Tibial nerve (tissue), 4 donors: ENCODE measurements at places on chromosomes 12 and 14. TPM values are rescaled to one million over a fixed set of nuclear protein-coding genes. Genes with fewer than 3 reads are reported as not detected.

DNA sequence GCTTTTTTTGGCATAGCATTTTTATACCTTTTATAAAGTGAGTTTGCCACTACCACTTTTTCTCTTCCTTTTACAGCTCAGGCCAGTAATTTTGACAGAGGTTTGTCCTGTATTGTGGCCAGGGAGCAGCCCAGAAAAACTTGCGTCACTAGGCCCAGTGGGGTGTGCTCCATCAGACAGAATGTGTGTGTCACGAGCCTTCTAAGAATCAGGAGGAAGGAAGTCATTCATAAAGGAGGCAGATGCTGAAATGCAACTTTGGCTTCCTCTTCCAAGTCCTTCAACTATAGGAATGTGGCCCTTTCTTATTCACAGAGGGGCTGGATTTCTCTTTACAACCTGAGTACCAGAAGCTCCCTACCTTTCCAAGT is 10.1 kb upstream of the RAB35 start:
- DNase-seq, result peak; percentile 61
- no peaks in the 10 kb centered on the region for H3K4me1 ChIP-seq

GRCh38 chr12:29792132-29792531 is 8.4 kb upstream of the TMTC1 start:
- H3K36me3 ChIP-seq, result no peaks in the 10 kb centered on the region
- DNase-seq, result no peak
- H3K4me3 ChIP-seq, result no peak overlapping the region
- no peaks in the 10 kb centered on the region for H3K4me1 ChIP-seq
- H3K27ac ChIP-seq, result no peak overlapping the region
- no peaks in the 10 kb centered on the region for H3K27me3 ChIP-seq

GRCh38 chr12:57895389-57896114 is 45.8 kb upstream of the ATP23 start:
- H3K27ac ChIP-seq, result peak overlapping the region; percentile 99
- no peak for DNase-seq
- H3K4me3 ChIP-seq, result peak overlapping the region; percentile 57
- H3K27me3 ChIP-seq, result no peaks in the 10 kb centered on the region
- H3K4me1 ChIP-seq, result peaks cover 7% of the 10 kb centered on the region

Gene PPFIA2
- total RNA-seq, result 20.3 TPM

DNA sequence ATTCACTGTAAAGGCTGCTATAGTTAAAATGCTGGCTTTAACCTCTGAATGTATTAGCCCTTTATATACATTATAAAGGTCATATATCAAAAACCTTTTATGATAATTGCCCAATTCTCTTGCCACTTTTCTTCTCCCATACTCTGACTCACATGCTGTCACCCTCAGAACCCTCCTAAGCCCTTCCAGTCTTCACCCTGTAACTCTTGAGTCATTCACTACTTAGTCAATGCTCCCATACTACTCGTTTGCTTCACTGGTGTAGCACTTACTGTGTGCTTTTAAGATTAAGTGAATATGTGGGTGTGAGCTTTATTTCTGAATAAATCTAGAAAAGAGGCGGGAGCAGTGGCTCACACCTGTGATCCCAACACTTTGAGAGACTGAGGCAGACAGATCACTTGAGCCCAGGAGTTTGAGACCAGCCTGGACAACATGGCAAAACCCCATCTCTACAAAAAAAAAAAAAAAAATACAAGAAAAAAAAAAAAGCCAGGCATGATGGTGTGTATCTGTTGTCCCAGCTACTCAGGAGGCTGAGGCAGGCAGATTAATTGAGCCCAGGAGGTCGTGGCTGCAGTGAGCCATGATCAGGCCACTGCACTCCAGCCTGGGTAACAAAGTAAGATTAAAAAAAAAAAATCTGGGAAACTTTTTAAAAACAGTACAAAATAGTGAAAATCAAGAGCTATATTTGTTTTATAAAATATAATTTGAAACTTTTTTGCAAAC is 37.6 kb downstream of the SPATA7 start:
- no peaks in the 10 kb centered on the region for H3K27me3 ChIP-seq
- peaks cover 40% of the 10 kb centered on the region for H3K36me3 ChIP-seq
- H3K4me1 ChIP-seq, result no peaks in the 10 kb centered on the region
- no peak overlapping the region for H3K27ac ChIP-seq
- no peak for DNase-seq

GRCh38 chr12:98724384-98725155 is 79.5 kb downstream of the APAF1 start:
- no peaks in the 10 kb centered on the region for H3K27me3 ChIP-seq
- no peak for DNase-seq
- no peaks in the 10 kb centered on the region for H3K36me3 ChIP-seq
- no peak overlapping the region for H3K27ac ChIP-seq
- no peaks in the 10 kb centered on the region for H3K4me1 ChIP-seq
- no peak overlapping the region for H3K4me3 ChIP-seq

Gene RFX4
- not detected for total RNA-seq

- no peak for DNase-seq
- no peak overlapping the region for H3K4me3 ChIP-seq
- H3K4me1 ChIP-seq, result no peaks in the 10 kb centered on the region
- H3K27me3 ChIP-seq, result no peaks in the 10 kb centered on the region
These were observed 352.8 kb downstream of the APAF1 start for GRCh38 chr12:98997899-98998298.

Gene SRGAP1
- 81.5 TPM for total RNA-seq

Gene ZNF891
- total RNA-seq, result 5.9 TPM

GRCh38 chr12:114655934-114656749 is 27.8 kb downstream of the TBX3 start:
- no peak overlapping the region for H3K27ac ChIP-seq
- no peak for DNase-seq
- H3K4me3 ChIP-seq, result no peak overlapping the region
- no peaks in the 10 kb centered on the region for H3K4me1 ChIP-seq
- H3K36me3 ChIP-seq, result no peaks in the 10 kb centered on the region

DNA sequence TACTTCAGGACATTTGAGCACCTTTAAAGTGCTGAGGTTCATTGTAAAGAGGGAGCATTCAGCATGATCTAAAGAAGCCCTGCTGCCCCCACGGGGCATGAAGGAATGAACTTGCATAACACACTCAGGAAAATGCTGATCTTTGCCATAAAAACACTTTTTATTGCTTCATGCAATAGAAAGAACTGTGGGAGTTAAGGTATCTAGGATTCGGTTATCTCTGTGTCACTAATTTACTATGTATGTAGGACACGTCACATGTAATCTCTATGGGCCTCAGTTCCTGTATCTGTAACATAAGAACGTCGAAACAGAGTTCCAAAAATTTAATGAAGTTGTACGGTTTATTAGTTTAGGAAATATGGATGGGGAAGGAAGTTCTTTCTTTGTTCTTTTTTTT is 33.0 kb downstream of the BTBD7 start:
- H3K27me3 ChIP-seq, result no peaks in the 10 kb centered on the region
- DNase-seq, result no peak
- no peak overlapping the region for H3K4me3 ChIP-seq
- no peaks in the 10 kb centered on the region for H3K4me1 ChIP-seq
- no peak overlapping the region for H3K27ac ChIP-seq
- H3K36me3 ChIP-seq, result no peaks in the 10 kb centered on the region

Gene KRT71
- total RNA-seq, result not detected

- H3K36me3 ChIP-seq, result no peaks in the 10 kb centered on the region
- H3K4me1 ChIP-seq, result peaks cover 47% of the 10 kb centered on the region
- peak; percentile 41 for DNase-seq
These were observed 608 bp downstream of the PTGES3 start for GRCh38 chr12:56687223-56688128.

DNA sequence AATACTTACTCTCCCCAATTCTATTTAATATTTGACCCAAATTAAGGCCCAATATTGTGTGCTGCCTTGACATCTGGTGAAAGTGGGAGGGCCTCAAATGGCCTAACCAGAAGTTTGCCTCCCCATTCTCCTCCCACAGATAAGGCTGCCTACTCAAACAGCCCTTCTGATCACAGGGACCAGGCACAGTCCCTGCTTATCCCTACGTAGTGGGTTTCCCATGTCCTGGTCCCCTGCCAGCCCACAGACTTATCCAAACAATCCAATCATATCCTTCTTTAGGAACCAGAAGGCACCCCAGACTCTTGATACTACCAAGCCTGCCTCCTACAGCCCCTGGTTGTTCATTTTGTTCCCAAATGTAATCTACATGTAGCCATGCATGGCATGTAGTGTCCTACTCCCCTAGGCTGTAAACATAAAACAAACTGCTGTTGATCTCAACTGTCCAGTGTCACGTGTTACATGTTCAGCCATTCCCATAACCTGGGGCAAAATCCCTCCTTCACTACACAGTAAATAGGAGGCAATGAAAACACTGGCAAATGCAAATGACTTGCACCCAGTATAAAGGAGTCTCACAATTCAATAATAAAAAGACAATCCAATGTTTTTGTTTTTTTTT is 49.3 kb downstream of the EEA1 start:
- DNase-seq, result no peak
- no peaks in the 10 kb centered on the region for H3K27me3 ChIP-seq
- H3K27ac ChIP-seq, result no peak overlapping the region
- H3K36me3 ChIP-seq, result no peaks in the 10 kb centered on the region

Gene OR6C6
- not detected for total RNA-seq

Gene DHRS2
- not detected for total RNA-seq

Gene TAS2R7
- total RNA-seq, result not detected

DNA sequence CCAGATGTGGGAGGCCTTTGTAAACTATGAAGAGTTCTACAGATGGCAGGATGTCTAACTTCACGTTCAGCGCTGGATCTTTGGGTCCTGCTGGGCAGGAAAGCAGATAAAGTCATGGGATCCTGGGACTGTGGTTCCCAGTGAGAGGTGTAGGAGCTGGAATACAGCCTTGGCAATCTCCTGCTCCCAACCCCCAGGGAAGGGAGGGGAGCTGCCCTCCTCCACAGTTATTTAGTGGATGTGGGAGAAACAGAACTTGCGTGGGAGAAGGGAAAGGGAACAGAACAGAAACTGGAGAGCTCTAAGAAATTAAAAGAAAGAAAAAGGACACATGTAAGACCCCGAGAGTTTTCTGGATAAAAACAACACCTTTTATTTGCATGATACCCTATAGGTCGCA is 37.0 kb downstream of the NUAK1 start:
- H3K36me3 ChIP-seq, result no peaks in the 10 kb centered on the region
- peaks cover 10% of the 10 kb centered on the region for H3K4me1 ChIP-seq
- no peaks in the 10 kb centered on the region for H3K27me3 ChIP-seq

GRCh38 chr14:51929166-51929565 is 60.2 kb upstream of the RTRAF start:
- no peaks in the 10 kb centered on the region for H3K4me1 ChIP-seq
- H3K27me3 ChIP-seq, result no peaks in the 10 kb centered on the region
- no peaks in the 10 kb centered on the region for H3K36me3 ChIP-seq
- H3K27ac ChIP-seq, result no peak overlapping the region
- no peak for DNase-seq

DNA sequence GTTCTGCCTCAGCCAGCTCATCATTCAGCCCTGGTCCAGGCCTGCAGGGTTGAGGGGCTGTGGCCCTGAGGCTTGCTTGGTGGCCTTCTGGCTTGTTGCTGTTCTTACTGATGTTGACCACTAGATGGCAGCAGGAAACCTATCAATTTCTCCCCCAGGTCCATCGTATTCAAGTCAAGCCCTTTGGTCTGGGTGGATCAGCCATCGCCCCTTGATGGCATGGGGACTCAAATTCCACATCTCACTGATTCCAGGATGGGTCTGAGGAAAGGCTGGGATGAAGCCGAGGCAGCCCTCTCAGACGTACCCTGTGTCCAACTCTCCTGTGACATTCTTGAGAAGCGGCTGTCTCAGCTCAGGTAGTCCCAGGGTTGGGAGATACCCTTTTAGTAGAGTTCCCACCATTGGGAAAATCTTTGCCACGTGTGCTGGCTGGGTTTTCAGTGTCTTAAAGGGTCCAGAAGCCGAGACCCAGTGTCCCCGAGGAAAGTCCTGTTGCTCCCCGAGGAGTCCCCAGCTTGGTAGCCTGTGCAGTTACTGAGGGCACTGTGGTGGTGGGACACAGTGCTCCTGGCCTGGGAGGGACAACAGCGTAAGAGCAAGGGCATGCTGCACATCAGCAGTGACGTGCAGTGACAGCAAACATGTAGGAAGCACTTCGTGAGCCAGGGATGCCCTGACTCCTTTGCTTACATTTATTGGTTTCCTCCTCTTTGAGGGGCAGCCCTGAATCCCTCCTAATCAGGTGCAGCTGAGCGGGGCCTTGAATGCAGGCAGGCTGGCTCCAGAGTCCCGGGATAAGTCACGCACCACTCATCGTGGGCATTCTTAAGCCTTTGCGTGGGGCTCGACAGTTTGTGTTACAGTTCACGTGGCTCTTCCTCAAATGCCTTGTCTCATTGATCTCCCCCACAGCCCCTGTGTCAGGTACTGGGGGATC is 58.6 kb downstream of the TSPAN9 start:
- H3K27ac ChIP-seq, result no peak overlapping the region
- no peaks in the 10 kb centered on the region for H3K27me3 ChIP-seq
- no peaks in the 10 kb centered on the region for H3K36me3 ChIP-seq
- peaks cover 23% of the 10 kb centered on the region for H3K4me1 ChIP-seq

Gene TAS2R50
- 0.84 TPM for total RNA-seq

Gene DEGS2
- total RNA-seq, result 1.3 TPM

DNA sequence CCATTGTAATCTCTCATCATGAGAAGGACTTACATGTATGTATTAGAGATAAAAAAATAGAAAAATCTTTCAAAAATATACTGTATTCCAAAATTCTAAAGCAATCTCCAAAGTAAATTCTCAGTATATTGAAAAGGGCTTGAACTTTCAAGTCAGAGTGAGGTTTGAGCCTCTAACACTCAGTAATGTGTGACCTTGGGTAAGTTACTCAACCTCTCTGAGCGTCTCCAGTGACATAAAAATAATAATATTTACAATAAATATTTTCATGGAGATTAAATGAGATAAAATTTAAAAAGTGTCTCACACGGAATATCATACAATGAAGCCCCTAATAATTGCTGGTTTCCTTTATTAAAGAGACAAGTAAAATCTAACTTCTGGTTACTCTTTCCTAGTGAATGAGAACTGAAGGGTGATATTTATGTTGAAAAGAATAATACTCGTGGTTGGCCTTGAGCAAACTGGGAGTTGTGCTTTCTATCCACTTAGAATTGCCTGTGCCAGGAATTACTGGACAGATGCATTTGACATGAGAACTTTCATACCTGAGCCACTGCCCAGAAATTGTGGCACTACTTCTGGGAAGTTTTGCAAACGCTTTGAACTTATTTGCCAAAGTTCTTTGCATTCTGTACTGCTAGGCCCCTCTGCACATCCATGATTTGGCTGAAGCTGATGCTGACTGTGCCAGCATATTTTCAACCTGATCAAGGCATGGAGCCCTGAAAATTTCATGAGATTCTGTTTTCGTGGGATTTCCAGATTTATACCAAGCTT is 933.7 kb downstream of the GALC start:
- H3K4me1 ChIP-seq, result no peaks in the 10 kb centered on the region
- DNase-seq, result no peak
- H3K4me3 ChIP-seq, result no peak overlapping the region
- H3K27ac ChIP-seq, result no peak overlapping the region
- no peaks in the 10 kb centered on the region for H3K36me3 ChIP-seq
- no peaks in the 10 kb centered on the region for H3K27me3 ChIP-seq

Gene PRKAB1
- 26.1 TPM for total RNA-seq

Gene INSM2
- not detected for total RNA-seq

- H3K4me1 ChIP-seq, result no peaks in the 10 kb centered on the region
- no peaks in the 10 kb centered on the region for H3K36me3 ChIP-seq
- no peak for DNase-seq
These were observed 1418.2 kb downstream of the AACS start for GRCh38 chr12:126483145-126484068.

- H3K27ac ChIP-seq, result no peak overlapping the region
- no peaks in the 10 kb centered on the region for H3K36me3 ChIP-seq
- H3K4me1 ChIP-seq, result no peaks in the 10 kb centered on the region
These were observed 133.5 kb downstream of the KTN1 start for GRCh38 chr14:55713486-55713885.

Gene TAS2R42
- not detected for total RNA-seq

- H3K4me1 ChIP-seq, result peaks cover 43% of the 10 kb centered on the region
- H3K36me3 ChIP-seq, result no peaks in the 10 kb centered on the region
- no peak overlapping the region for H3K4me3 ChIP-seq
- DNase-seq, result no peak
These were observed 6.0 kb downstream of the LTB4R start for GRCh38 chr14:24317141-24317928.
